ENCODE measurements at places on chromosomes 5 and 9.

DNA sequence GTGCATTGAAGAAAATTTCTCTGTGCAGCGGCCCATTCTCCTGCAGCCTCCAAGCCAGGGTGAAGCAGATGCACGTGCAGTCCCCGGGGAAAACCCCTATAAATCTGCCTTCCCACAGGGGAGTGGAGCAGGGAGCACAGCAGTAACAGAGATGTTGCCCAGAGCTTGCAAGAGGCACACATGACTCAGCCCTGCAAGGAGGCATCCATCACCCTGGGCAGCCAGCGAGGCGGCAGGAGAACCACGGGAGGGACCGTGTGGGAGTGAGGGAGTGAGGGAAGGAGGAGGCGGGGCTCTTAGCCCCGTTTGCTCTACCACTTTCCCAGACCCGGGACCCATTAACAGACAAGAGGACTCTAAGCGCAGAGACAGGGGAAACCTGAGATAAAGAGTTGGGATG lies 96.2 kb upstream of the ARAP3 start:
- DNase-seq, result no peak

GRCh38 chr9:88984543-88984883 lies 6.8 kb upstream of the S1PR3 start:
- no peak for DNase-seq

DNA sequence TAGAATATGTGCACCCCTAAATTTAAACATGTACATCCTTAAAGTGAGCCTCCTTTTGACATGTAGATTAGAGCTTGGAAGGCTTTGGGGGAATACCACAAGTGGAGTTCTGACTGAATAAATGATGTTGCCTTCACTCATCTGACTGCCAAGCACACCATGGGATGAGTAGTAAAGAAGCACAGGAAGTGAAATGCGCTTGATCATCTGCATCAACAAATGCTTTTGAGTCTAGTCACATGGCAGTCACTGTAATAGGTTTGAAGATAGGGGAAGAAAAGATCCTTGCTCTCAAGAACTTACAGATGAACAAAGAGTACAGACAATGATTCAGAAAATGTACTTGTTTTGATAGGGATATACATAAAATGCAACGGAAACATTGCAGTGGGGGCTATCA lies 62.0 kb upstream of the STARD4 start:
- no peak for DNase-seq

GRCh38 chr9:114754581-114754980 lies 51.3 kb downstream of the TNFSF15 start:
- no peak for DNase-seq

DNA sequence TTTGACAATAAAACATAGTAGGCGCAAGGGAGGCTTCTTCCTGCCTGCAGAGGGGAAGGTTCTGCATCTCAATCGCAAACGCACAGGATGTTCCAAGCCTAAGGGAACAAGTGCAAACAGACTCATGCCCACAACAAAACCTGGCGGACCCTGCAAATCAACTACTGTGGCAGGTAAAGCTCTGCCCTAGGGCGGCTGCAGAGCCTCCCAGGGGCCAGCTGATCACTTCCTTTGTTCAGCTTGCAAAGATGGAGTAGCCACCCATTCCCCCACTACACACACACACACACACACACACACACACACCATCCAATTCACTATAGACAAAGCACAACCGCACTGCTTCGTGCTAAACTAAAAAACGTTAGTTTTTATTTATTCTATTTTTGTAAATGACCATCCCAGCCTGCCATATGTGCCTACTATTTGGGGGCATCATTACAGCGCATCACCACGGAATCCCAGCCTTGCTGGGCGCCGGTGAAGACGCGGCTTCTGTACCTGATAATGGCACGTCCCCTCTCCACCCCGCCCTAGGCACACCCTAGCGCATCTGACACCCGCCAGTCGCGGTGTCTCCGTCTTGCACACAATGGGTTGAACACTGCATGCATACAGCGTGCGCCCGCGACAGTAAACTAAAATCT lies 57.6 kb downstream of the DPYSL3 start:
- DNase-seq, result no peak

DNA sequence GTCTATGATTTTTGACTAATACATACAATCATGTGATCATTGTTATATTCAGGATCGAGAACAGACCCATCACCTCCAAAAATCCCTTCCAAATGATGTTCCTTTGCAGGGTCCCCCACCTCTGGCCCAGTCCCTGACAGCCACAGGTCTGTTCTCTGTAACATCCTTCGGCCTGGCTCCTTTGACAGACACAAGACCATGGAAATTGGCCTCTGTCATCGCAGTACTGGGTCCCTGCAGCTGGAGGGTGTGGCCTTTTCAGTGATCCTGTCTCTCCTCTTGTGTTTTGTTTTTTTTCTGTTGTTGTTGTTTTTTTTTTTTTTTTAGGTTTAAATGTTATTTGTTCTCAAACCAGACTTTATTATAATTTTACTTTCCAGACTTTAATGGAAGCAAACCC lies 27.4 kb upstream of the ANKRD33B start:
- DNase-seq, result no peak

DNA sequence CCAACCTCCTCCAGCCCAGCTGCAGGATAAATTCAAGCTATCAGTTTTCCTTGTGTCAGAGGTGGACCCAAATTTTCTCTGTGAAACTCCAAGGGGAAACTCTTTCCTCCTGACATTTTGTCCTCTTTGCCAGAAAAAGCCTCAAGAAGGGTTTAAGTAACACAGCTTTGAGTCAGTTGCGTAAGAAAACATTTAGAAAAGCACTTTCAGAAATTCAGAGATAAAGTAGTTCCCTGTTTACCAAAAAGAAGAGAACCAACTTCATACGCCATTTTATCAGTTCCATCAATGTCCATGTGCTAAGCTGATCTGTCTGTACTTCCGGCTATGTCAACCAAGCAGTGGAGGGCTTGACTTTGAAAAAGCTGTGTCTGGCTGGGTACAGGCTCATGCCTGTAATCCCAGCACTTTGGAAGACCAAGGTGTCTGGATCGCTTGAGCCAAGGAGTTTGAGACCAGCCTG lies 19.9 kb upstream of the SUSD1 start:
- DNase-seq, result no peak

- DNase-seq, result no peak
These were observed 38.2 kb downstream of the FBXW2 start for GRCh38 chr9:120755044-120755443.

DNA sequence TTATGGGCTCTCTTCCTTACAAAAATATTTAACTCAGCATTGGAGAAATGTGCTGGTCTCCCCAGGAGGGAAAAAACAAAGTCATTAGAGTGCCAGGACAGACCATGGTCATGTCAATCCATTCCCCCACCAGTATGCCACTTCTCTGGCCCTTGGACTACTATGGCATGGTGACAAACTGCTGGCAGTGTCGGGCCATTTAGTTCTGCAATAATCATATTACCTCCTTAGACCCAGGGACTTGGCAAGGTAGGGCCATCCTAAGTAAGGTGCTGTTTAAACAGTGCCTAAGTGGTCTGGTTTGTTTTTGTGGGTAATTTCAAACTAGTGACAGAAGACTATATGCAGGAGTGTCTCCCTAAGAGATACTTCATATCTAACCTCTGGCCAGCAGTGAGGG lies 177.8 kb upstream of the STK32A start:
- no peak for DNase-seq

DNA sequence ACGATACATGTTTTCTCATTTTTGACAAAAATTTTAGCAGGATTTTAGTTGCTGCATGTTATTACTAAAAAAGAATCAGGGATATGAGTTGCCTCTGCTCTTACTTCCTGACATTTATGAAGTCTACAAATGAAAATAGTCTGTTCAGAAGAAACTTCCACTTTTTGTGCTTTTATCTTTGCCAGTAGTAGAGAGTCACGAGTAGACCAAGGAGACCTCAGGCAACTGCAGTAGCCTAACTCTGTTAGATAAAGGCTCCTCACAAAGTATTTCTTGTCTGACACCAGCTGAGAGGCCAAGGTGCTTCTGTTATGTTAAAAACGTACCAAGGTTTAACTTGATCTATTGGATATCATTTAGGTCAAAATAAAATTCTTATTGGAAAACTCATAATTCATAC lies 333.9 kb downstream of the NR2F1-AS1 start:
- no peak for DNase-seq

DNA sequence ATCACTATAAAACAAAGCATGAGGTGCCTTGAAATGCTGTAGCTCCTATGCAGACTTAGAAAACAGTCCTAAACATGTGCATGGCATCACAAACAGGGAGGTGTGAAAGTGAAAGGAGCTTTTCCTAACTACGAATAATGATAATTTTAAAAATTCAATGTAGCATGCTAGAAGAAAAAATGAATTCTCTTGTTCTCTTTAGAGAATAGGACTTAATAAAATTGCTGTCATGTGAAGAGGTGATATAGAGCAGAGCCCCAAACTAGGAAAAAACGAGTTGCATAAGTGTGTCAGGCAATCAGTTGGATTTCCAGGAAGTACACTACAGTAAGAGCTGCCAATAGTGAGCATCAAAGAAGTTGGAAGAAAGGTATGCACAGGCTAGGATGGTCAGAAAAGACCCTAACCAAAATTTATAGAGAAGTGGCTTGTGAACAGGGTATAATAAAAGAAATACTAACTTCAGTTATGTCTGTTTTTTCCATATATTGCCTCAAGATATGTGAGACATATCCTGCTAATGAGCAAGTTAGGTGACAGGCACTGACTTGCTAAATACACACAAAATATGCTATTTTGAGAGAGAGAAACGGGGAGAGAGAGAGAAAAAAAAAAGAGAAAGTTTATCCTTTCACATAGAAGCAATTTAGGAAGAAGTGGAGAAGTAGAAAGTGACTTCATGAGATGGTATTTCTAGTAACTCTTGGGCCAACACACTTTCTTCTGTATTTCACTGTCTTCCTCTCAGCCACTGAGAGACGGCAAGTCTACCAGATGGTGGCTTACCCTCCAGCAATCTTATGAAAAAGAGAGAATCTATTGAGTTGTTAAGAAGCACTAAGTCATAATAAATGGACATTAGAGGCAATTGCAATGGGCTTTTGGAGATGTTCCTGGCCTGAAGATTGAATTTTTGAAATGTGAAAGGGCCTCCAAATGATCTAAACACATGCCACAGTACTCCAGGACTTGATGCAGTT lies 18.0 kb downstream of the ITGA2 start:
- no peak for DNase-seq

GRCh38 chr5:142922223-142922952 lies 152.2 kb downstream of the ARHGAP26 start:
- DNase-seq, result no peak

- no peak for DNase-seq
These were observed 29.6 kb downstream of the RGS3 start for GRCh38 chr9:113493203-113493520.

- DNase-seq, result peak; percentile 2
These were observed 234.3 kb upstream of the ANKH start for GRCh38 chr5:15105799-15106393.

GRCh38 chr5:181036816-181037364 lies 3.2 kb upstream of the BTNL9 start:
- DNase-seq, result no peak

DNA sequence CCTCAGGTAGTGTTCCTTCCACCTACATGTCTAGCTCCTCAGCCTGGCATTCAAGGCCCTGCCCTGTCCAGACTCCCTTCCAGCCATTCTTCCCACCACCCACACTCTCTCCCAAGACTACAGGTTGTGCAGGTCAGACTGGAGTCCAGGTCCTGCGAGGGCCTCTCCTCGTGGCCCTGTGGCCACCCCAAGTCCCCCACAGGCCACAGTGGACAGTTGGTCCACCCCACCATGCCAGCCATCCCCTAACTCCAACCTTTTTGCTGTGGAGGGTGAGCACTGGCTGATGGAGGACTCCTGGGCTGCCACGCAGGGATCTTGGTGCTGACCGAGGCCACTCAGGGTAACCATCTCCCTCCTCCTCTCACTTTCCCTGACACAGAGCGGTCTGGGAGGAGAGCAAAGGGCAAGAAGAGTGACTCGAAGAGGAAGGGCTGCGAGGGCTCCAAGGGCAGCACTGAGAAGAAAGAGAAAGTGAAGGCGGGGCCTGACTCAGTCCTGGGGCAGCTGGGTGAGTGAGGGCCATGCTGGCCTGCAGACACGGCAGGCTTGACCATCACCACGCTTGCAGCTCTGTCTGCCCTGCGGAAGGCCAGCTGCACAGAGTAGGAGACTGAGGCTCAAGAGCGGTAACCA lies 51.0 kb downstream of the JADE2 start:
- no peak for DNase-seq

DNA sequence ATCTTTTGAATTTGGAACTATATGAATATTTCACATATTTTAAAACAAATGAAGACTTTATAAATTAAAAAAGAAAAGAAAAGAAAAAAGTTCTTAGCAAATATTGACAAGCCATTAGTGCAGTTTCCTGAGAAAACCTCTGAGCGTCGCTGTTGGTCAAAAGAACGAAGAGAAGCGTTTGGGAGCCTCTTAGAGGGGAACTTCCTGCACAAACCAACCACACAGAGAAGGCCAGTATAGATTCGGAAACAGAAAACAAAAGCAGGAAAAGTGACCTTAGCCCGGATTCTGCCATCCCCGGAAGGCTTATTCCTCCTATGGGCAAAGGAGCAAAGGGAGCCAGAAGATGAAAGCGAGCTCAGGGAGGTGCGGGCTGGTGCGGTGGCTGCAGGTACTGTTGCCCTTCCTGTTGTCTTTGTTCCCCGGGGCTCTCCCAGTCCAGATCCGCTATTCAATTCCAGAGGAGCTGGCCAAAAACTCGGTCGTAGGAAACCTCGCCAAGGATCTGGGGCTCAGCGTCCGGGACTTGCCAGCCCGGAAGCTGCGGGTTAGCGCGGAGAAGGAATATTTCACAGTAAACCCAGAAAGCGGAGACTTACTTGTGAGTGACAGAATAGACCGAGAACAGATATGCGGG lies at the start of gene PCDHGB2:
PCDHGB2 (plus strand) TSS at position 205 of the 637 bp plus-strand sequence; CDS start at position 347, 142 bp downstream.
- DNase-seq, result no peak

DNA sequence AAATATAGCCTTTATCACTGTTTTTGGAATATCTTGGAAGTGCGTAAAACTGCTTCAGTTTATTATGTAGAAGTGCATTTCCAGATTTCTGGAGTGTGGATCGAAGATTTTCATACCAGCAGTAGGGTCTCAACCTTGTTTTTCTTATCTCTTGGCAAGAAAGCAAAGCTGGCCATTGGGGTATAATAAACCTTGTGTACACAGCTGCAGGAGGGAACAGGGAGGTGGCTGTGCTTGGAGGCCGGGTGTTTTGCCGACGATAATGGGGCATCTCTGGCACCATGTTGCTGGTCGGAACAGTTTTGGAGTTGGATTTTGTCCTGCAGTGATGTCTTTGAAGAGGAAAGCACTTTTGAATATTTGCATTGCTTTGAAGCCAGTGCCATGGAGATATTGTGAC lies 308.8 kb upstream of the DMRT1 start:
- no peak for DNase-seq

DNA sequence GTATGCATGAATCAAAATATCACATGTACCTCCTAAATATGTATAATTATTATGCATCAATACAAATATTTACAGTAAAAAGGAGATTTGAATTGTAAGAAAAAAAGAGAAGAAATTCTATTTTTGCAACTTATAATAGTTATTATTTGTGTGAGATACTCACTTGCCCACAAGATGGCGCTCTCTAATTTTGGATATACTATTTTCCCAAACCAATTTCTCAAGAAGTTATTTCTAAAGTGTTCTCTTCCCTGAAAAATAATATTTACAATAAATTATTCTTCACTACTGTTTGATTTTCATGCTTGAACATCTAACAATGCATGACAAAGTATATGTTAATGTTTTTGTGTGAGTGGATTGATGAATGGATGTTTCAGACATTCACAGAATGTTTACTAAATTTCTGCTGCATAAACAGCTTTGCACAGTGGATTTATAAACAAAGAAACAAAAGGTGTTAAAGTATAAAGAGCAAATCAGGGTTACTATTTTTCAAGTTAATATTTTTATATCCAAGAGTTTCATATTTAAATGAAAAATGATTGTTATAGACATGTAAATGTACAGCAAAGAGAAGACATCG lies 503.4 kb downstream of the PDE4D start:
- DNase-seq, result no peak

All from stimulated activated CD4-positive, alpha-beta T cell treated with anti-CD3 and anti-CD28 coated beads, Interleukin-12 subunit alpha, Interleukin-12 subunit beta, amount 100 ng/mL, for 48 hours (primary cell).